ENCODE measurements at places on chromosomes 2 and 18.

GRCh38 chr18:44609181-44609941, 71.3 kb upstream of the SETBP1 start:
- no peak for DNase-seq

DNA sequence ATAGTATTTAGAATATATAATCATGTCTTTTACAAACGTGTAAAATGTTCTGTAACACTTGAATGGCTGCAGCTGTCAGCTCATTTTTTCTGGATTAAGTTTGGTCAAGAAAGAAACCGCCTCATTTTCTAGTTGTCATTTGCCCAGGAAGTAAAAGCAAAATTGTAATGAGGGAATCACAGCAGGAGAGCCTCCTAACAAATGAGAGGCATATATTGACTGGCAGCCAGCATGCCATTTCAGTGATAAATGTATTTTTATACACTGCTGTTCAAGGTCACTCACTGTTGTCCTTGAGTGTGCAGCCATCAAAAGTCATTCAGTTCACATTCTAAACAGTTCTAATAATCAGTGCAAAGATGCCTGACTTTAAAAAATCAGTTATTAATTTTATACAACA, 144.3 kb upstream of the BOD1L2 start:
- DNase-seq: no peak

DNA sequence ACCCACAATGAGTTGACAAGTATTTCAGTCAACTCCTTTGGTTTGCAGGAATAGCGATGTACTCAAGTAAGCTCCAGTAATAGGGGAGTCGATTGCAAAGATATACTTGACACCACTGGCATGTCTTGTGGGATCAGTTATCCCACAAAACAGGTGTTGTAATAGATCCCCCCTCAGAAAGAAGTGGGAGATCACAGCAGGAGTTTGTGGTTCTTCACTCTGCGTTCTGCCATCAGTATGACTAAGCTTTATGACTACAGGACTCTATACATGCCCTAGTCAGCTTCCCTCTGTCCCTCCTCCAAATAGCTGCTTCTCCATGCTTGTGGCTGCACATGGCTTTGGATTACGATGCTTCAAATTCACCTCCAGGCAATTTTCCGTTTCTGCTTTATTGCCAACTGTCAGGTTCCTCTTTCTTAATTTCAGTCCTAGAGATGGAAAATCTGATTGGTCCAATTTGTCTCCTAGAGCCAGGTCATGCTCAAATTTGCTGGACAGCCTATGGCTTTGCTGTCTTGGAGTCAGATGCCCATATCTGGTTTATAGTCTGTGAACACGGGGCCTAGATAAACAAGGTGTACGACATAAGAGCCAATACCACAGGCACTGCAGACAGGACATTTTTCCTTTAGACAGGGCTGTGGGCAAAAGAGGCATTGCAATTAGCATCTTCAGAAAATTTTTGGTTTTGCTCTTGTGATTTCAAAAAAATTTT, 221.7 kb downstream of the PAX3 start:
- no peak for DNase-seq

DNA sequence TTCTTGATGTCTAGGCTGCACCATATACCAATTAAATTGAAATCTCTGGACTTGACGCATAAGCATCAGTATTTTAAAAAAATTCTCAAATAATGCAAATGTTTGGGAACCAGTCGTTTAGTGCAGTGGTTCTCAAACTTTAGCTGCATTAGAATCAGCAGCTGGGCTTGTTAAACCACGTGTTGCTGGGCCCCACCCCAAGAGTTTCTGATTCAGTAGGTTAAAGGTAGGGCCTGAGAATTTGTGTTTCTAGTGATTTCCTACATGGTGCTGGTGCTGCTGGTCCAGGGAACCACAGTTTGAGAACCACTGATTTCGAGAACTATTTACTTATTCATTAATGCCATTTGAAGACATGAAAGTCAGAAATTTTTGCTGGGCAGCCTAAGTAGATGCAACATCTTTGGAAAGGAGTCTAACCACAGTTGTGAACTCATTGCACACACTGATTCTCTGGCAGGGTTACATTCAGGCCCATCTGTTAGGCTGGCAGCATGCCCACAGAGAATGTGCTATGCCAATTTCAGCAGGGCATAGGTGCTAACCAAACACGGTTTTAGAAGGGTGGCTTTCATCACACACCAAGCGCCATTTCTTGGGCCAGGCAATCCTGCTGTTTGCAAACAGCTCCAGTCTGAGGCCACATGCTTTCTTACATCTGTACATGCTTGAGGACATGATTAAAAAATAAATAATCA, 26.4 kb upstream of the ATP5MC3 start:
- peak; percentile 40 for DNase-seq

GRCh38 chr18:59729781-59730180, 32.6 kb upstream of the CCBE1 start:
- no peak for DNase-seq

GRCh38 chr2:675982-676646, 1.1 kb downstream of the TMEM18 start:
- peak; percentile 93 for DNase-seq

DNA sequence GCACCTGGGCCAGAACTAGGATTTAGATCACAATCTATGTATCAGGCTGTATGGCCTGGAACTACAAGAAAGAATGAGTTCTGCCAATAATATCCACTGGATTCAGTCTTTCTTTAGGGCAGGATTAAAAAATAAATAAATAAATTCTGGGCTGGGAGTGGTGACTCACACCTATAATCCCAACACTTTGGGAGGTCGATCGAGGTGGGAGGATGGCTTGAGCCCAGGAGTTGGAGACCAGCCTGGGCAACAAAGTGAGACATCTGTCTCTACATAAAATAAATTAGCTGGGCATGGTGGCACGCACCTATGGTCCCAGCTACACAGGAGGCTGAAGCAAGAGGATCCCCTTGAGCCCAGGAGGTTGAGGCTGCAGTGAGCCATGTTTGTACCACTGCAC, 8.1 kb downstream of the AMMECR1L start:
- no peak for DNase-seq

GRCh38 chr18:48676346-48676745, 137.5 kb downstream of the CTIF start:
- DNase-seq: no peak

- no peak for DNase-seq
These were observed 335.7 kb downstream of the PARD3B start for GRCh38 chr2:204880928-204881327.

- DNase-seq: peak; percentile 26
These were observed 10.2 kb downstream of the PROKR1 start for GRCh38 chr2:68653538-68653982.

DNA sequence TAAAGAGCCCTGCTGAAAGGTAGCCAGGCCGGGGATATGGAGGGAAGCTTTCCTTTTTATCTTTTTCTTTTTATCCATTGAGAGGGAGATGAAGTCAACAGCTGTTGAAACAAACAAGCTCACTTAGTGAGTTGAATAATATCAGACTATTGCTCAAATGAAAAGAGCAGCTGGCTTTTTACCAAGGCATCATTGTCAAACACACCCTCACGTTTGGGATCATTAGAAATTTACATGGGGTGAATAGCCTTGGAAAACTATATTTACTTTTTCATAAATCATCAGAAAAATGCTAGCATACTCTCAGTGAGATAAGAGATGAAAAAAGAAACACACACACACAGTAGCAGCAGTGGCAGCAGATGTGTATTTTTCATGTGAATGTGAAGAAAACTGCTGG, 71.5 kb upstream of the HNMT start:
- no peak for DNase-seq

DNA sequence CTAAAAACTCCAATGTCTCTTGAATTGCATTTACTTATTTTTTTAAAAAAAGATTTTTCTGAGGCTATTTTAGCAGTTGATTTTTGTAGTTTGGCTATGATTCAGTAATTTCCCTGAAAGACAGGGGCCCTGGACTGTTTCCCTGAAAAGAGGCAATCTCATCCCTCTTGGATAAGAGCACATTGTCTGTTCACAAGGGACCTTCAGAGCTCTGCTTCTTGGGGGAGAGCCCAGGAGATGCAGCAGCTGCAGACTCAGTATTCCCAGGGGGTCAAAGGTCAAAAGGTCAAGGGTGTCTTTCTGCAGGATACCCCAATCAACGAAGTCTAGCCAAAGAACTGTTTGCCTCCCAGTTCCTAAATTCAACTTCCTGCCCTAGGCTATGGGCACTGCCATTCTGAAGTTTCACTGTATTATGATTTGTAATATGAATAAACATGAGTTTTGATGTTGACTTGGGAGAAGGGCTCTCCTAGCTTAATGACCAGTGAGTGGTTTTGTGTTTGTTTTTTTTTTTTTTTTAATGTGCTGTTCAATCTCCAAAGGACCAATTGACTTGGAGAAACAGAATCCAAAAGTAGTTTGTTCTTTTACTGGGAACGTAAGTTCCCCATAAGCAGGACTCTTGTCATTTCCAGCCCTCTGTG, 157.0 kb upstream of the SERPINE2 start:
- DNase-seq: peak; percentile 6

DNA sequence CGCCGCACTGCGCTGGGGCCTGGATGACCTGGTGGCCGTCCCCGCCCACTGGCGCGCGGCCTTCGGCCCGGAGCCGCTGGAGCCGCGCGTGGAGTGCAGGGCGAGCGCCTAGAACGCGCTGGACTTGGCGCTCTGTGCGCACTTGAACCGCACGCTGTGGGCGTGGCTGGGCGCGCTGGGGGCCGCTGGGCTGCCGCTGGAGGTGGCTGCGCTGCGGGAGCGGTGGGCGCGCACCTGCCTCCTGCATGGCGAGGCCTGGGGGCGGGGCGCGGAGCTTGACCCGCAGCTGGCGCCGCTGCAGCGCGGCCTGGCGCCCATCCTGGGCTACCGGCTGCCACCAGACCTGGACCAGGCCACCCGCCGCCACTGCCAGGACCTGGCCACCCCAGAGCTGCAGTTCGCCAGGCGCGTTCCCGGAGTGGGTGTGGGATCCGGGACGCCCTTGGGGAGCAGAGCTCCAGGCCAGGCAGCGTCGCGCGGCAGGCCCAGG, 9.9 kb downstream of the AQP12B start:
- DNase-seq: no peak

- DNase-seq: no peak
These were observed 12.8 kb upstream of the RHOB start for GRCh38 chr2:20433946-20434553.

GRCh38 chr18:37249895-37250618, 315.5 kb downstream of the CELF4 start:
- DNase-seq: no peak

GRCh38 chr2:60411295-60411694, 142.2 kb downstream of the BCL11A start:
- DNase-seq: no peak

- peak; percentile 54 for DNase-seq
These were observed 90.6 kb downstream of the VRK2 start for GRCh38 chr2:58137221-58137620.

DNA sequence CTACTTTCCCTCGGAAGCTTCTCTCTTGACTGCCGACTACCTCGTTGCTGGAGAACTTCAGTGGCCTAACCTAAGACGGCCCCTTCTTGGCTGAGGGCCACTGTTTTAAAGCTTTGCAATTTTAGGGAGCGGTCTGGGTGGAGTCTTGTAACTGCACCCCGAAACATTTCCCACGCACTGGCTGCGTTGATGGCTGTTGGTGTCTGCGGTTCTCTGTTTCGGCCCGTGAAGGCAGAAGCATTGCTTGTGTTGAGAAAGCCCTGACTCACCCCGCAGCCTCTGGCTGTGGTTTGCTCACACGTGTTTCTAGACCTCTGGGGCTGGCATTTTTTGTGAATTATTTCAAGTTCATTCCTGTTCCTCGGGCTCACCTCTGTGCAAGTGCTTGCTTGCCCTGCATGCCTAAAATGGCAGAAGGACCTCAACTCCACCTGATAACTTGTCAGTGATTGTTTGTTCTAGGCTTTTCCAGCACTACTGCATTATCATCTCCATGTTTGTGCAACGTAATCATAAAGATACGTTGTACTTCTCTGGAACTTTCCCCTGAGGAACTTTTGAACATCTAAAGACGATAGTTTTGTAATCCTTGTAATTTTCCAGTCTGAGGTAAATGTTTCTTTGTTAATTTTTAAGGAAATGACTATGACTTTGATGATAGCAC, 94.2 kb upstream of the DLX2 start:
- DNase-seq: no peak

DNA sequence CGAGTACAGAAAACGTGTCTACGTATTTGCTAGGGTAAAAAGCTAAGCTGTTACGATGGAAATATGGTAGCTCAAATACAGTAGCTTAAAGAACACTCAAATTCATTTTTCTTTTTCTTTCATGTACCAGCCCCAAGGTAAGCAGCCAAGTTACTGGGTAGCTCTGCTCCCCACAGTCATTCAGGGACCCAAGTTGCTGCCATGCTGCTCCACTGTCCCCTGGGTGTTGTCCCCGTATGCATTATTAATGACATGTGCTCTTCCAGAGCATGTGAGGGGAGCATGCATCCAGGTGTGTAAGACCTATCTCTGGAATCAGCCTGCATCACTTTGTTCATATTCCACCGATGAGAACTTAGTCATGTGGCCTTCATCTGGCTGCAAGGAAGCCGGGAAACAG, 105.1 kb upstream of the SP3 start:
- DNase-seq: no peak

DNA sequence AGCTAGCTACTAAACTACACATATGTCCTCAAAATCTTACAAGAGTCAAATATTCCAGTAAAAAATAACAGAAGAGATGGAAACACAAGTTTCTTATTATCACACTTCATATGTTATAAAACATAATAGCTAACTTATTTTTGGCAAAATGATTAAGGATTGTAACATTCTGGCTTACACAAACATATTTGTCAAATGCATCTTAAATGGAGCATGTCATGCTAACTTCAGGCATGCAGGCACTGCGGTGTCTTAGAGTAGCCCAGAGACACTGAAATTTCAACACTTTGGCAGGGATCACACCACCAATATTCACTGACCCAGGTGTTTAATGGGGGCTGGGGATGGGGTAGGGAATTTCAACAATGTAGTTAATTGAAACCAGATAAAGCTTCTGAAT, 51.6 kb downstream of the LDAH start:
- DNase-seq: peak; percentile 75

DNA sequence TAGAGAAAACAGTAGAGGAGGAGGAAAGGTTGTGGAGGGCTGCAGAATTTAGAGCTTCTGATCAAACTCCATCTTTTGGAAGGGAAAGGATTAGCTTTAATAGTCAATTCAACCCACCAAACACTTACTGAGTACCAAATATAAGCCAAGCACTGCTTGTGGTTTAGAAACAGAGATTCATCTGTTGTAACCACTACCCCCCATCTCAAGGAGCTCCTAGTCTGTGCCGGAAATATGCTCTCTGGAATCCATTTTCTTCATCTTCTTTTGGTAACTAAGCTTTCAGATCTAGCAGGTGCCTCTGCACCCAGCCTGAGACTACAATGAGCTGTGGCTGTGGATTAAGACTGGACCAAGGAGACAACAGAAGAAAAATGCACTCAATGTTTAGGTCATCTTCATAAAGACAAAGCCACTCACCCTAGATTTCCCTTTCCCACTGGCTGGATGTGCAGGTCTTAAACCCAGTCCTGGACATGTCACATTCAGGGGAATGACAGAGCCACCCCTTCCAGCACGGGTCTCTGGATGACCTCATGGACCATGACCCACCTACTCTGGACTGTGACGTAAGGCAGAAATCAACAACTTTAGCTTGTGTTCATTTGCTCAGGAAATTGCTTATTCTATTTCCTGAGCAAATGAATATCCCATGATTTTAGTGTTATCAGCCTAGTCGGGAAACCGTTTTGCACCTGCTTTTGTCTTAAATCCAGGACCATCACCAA, 52.9 kb downstream of the EPB41L3 start:
- no peak for DNase-seq

GRCh38 chr2:26614216-26615138, 26.7 kb downstream of the CIB4 start:
- no peak for DNase-seq

- peak; percentile 31 for DNase-seq
These were observed at the start of gene ACADL for GRCh38 chr2:210224941-210225672. Gene ACADL, minus strand, starts transcription at chr2:210225447. Its CDS starts 184 bp downstream, at chr2:210225263.

GRCh38 chr2:72148837-72149555, 1.3 kb upstream of the CYP26B1 start:
- DNase-seq: no peak

Data from fibroblast of gingiva (primary cell).